ENCODE measurements at places on chromosomes 2 and 18.

- no peak for DNase-seq
These were observed 25.0 kb upstream of the CXXC1 start for GRCh38 chr18:50312296-50313030.

GRCh38 chr2:28093308-28093707 lies 202.8 kb downstream of the BABAM2 start:
- no peak for DNase-seq

GRCh38 chr2:200498402-200499162 lies 11.3 kb downstream of the KCTD18 start:
- DNase-seq: no peak

- DNase-seq: no peak
These were observed 183.6 kb downstream of the BABAM2 start for GRCh38 chr2:28074137-28074536.

DNA sequence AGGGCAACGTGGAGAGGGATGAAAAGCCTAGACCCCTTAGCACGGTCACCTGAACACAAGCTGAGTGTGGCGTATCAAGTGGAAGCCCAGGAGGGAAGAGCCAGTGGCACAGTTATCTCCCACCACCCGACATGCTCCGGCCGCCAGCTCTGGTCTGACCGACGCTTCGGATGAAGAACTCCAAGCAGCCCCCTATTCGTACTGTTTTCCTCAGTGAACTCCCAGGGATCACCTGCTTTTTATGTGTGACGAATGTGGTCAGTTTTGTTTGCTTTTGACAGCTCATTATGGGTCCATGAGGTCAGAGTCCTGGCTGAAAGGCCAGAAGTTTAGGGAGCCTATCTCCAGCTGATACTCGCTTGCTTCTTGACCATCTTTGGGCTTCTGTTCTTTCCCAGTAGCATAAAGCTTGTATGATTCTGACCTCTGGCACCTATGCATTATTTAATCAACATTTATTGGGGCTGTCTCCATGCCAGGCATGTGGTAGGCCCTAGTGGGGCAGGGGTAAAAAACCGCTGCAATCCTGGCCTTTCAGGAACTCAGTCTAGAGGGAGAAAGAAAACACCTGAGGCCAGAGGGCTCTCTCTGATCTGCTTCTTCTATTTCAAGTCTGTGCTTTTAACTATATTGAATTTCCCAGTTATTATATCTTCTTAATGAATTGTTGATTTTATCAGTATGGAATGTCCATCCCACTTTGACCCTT lies 33.0 kb upstream of the MRPL33 start:
- DNase-seq: no peak

Measured in activated naive CD8-positive, alpha-beta T cell treated with anti-CD3 and anti-CD28 coated beads for 36 hours (primary cell).